Spinal cord (tissue), 10 donors: ENCODE measurements at places on chromosomes 6 and 20.

- no peak for DNase-seq
Measured at GRCh38 chr6:391559-392440, at the start of gene IRF4. IRF4 (plus strand) TSS chr6:391752; CDS start chr6:393153, 1,401 bp downstream.

GRCh38 chr20:1180949-1181348 lies 3.8 kb downstream of the TMEM74B start:
- DNase-seq = no peak

GRCh38 chr20:50270569-50270968 lies 79.9 kb downstream of the CEBPB start:
- DNase-seq = no peak

- peak; percentile 52 for DNase-seq
Measured at GRCh38 chr20:58850693-58851174, at the start of gene GNAS-AS1. GNAS-AS1 (minus strand) TSS chr20:58850902.

- DNase-seq = peak; percentile 15
Measured at GRCh38 chr6:1832844-1833787, 223.4 kb downstream of the FOXC1 start.

- no peak for DNase-seq
Measured at GRCh38 chr20:10504994-10505730, 70.1 kb downstream of the SLX4IP start.

GRCh38 chr20:4896119-4896702 lies 105.1 kb downstream of the SLC23A2 start:
- no peak for DNase-seq

DNA sequence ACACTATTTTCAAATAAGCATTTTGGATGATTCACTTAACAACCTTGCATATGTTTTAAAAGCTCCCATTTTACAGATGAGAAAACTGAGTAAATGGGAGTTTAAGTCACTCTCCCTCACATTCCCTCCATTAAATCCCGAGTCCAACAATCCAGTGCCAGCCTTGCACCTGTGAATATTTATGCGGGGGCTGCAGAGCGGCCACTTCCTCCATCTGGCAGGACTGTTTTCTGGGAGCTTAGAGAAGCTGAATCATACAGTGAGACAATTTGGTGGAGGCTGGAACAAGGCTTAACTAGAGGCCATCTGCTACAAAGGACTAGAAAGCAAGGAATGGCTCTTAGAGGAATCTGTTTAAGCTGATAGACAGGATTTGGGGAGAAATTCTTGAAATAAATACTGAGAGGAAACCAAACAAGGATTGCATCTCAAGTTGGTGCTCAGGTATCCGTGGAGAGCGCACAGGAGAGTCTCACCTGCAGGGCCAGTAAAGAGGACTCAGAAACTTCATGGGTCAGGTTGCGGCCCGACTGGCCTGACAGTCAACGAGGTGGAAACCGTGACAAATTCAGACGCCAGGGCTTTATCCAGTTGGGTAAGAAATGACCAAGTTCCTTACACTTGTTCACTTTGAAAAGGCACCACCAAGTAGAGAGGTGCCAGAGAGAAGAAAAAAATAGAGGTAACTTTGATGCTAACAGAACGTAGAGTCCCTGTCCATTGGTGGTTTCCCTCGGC lies 478.5 kb downstream of the QKI start:
- no peak for DNase-seq

DNA sequence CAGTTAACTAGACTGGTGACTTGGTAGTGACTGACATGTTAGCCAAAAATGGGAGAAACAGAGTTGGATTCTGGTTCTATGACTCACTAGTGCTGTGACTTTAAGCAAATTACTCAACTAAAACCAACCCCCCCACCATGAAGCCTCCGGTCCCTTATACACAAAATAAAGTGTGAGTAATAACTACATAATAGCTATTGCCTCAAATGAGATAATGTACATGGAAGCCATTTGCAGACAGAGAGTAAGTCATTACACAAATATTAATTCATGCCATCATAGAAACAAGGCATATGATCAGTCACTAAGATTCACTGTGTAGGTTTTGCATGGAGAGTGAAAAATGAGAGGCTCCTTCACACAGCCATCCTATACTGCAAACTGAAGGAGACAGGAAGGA lies 111.9 kb downstream of the HIVEP2 start:
- DNase-seq = no peak

DNA sequence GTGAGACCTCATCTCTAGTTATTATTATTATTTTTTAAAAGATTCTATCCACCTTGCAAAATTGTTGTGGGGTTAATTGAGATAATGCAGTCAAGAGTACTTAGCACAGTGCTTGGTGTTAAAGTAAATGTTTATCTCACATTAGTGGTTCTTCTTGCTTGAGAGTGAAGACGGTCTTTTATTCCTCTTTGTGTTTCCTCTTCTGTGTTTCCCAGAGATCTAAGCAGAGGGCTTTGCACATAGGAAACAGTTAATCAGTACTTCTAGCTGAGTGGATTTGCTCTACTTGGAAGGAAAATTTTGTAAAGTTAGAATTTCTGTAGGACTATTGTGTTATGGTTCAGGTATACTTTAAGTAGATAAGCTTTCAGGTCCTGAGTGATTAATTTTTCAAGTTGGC lies 3.5 kb downstream of the ARMC2 start:
- DNase-seq = no peak
